ENCODE measurements at places on chromosomes 2 and 18.

DNA sequence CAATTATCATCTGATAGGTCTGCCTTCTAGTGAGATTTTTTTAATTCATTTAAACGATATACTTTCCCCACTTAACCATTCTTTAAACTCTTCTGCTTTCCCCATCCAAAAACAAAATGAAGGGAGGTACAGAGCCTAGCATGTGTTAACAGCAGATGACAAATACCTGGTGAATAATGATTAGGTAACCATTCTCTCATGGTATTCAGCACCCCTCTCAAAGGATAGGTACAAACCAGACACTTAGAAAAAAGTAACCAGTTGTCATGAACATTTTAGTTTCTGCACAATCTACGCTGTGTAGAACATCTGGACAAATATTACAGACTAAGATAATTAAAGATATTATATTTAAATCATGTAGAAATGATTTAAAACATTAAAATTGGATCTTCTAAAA lies 56.3 kb downstream of the DNAH7 start:
- DNase-seq = no peak

DNA sequence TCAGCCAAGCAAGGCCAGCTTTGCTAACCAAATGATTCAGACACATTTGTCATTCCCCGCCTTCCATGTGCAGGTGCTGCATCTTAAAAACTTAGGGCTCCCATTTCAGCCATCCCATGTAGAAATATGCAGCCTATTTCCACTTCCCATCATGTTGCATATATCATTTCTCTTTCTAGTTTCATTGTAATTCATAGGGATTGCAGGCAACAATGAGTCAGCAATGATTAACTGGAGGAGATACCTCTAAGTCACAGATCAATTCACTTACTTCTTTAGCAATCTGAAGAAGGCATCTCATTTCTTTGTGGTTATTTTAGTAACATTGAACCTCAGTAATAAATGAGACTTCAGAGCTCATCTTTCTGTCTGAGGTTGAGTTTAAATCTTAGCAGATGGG lies 276.1 kb upstream of the PKDCC start:
- DNase-seq = no peak

- DNase-seq = no peak
Observed at GRCh38 chr2:101577173-101577572, 102.3 kb upstream of the RFX8 start.

GRCh38 chr2:101991721-101992145 lies at the start of gene IL1R2:
Gene IL1R2, plus strand, starts transcription at chr2:101991960. Its CDS starts 16,616 bp downstream, at chr2:102008576.
- no peak for DNase-seq

- no peak for DNase-seq
Observed at GRCh38 chr2:8653485-8653884, 28.4 kb upstream of the ID2 start.

GRCh38 chr2:149090706-149091105 lies 52.2 kb downstream of the LYPD6B start:
- DNase-seq = no peak

- DNase-seq = no peak
Observed at GRCh38 chr2:235357881-235358280, 136.0 kb upstream of the AGAP1 start.

GRCh38 chr2:81068144-81068543 lies 763.6 kb upstream of the LRRTM1 start:
- DNase-seq = no peak

GRCh38 chr2:186599186-186599778 lies 9.4 kb downstream of the ITGAV start:
- no peak for DNase-seq

- DNase-seq = no peak
Observed at GRCh38 chr2:68807821-68808266, 63.4 kb downstream of the BMP10 start.

All from activated T-cell treated with anti-CD3 and anti-CD28 coated beads for 4 hours (primary cell).